Kidney (tissue), 22 donors: ENCODE measurements at places on chromosomes 12 and 14. TPM values are rescaled to one million over a fixed set of nuclear protein-coding genes. Genes with fewer than 3 reads are reported as not detected.

GRCh38 chr12:88388566-88389540, 191.4 kb downstream of the KITLG start:
- no peak for DNase-seq
- no peaks in the 10 kb centered on the region for H3K36me3 ChIP-seq
- no peak overlapping the region for H3K27ac ChIP-seq
- H3K4me1 ChIP-seq, result no peaks in the 10 kb centered on the region

DNA sequence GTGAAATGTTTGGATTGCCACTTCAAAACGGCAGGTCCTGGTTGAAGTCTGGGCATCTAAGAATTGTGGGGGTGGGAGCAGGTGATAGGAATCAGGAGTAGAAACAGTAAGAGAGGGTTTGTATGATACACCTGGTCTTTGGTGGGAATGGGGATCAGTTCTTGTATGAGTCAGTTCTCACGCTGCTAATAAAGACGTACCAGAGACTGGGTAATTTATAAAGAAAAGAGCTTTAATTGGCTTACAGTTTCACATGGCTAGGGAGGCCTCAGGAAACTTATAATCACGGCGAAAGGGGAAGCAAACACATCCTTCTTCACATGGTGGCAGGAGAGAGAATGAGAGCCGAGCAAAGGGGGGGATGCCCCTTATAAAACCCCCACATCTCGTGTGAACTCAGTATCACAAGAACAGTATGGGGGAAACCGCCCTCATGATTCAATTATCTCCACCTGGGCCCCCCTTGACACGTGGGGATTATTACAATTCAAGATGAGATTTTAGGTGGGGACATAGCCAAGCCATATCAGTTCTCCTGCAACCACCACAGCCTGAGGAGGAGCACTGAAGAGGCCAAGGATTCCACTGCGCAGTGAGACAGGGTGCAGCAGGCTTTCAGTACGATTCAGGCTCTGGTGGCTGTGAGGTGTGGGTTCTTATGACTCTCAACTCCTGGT, 52.1 kb downstream of the DRAM1 start:
- no peak overlapping the region for H3K4me3 ChIP-seq
- DNase-seq, result no peak
- no peaks in the 10 kb centered on the region for H3K4me1 ChIP-seq
- no peaks in the 10 kb centered on the region for H3K27me3 ChIP-seq
- no peaks in the 10 kb centered on the region for H3K36me3 ChIP-seq

GRCh38 chr14:30193845-30194501, 266.3 kb upstream of the PRKD1 start:
- H3K4me3 ChIP-seq, result no peak overlapping the region
- H3K4me1 ChIP-seq, result no peaks in the 10 kb centered on the region
- DNase-seq, result no peak
- peak overlapping the region; percentile 21 for H3K27ac ChIP-seq
- H3K27me3 ChIP-seq, result no peaks in the 10 kb centered on the region

DNA sequence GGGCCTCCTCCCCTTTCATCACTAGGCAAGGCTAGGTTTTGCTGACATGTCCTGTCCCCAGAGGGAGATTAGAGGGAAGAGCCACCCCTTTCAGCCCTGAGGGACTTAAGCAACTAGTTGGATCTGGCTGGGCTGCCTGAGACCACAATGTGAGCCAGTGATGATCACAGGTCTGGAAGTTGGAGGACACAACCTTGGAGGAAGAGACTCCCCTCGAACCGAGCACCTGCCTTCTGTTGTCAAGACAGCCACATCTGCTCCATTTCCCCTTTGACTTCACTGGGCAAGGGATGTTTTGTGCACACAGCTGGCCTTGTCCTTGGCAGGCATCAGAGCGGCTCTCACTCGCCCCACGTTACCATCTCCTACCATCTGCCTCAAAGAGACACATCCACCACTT, 31.4 kb downstream of the MVK start:
- H3K36me3 ChIP-seq, result no peaks in the 10 kb centered on the region
- no peak for DNase-seq
- no peak overlapping the region for H3K27ac ChIP-seq
- no peaks in the 10 kb centered on the region for H3K4me1 ChIP-seq
- H3K4me3 ChIP-seq, result no peak overlapping the region

- no peaks in the 10 kb centered on the region for H3K36me3 ChIP-seq
- H3K4me3 ChIP-seq, result no peak overlapping the region
- H3K4me1 ChIP-seq, result no peaks in the 10 kb centered on the region
- no peaks in the 10 kb centered on the region for H3K27me3 ChIP-seq
- H3K27ac ChIP-seq, result no peak overlapping the region
Measured at GRCh38 chr12:10392394-10392930, 2.6 kb upstream of the KLRK1 start.

DNA sequence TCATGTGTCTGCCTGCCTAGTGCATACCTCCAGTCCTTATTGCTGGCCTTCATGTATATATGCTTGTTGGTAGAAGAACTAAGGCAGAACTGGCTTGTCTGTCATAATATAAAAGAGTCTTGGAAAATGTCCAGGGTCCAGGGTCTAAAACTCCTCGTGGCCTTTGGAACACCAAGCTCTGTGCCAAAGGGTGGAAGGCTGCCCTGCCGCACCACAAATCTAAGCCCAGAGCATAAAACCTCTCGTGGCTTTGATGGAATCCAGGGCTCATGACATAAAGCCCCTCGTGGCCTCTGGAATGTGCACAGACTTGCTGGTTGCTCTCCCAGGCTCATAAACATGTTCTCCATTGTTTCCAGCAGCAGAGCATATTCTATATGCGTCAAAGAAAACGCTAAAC, 107.9 kb downstream of the BBS10 start:
- no peak for DNase-seq
- H3K27ac ChIP-seq, result peak overlapping the region; percentile 36
- peak overlapping the region; percentile 15 for H3K4me3 ChIP-seq
- no peaks in the 10 kb centered on the region for H3K4me1 ChIP-seq
- no peaks in the 10 kb centered on the region for H3K27me3 ChIP-seq
- H3K36me3 ChIP-seq, result no peaks in the 10 kb centered on the region

- H3K36me3 ChIP-seq, result no peaks in the 10 kb centered on the region
- peak overlapping the region; percentile 66 for H3K27ac ChIP-seq
- H3K4me1 ChIP-seq, result peaks cover 4% of the 10 kb centered on the region
- peak overlapping the region; percentile 71 for H3K4me3 ChIP-seq
- DNase-seq, result peak; percentile 78
Measured at GRCh38 chr12:53097207-53097563, 282 bp upstream of the IGFBP6 start.

- peak; percentile 68 for DNase-seq
- H3K27me3 ChIP-seq, result no peaks in the 10 kb centered on the region
- H3K4me1 ChIP-seq, result no peaks in the 10 kb centered on the region
- no peak overlapping the region for H3K4me3 ChIP-seq
Measured at GRCh38 chr14:51776102-51776894, 84.1 kb upstream of the GNG2 start.

DNA sequence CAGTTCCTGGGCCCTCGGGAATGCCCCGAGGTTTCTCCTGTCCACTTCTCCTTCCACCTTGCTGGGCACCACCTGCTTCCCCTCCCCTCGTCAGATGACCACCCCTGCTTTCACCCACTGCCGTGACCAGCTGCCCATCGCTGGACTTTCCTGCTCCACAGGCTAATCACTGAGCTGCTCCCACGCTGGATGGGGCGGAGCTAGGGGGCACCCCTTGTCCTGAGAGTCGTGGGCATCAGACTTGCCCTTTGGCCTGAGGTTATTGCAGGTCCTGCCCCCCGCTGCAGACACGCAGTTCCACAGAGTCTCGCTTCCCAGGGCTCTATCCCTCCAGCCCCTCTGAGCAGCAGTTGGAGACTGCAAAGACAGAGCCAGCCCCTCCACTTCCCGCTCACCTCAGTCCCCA, 427 bp downstream of the SLC6A12 start:
- no peaks in the 10 kb centered on the region for H3K27me3 ChIP-seq
- peak overlapping the region; percentile 87 for H3K27ac ChIP-seq
- no peaks in the 10 kb centered on the region for H3K36me3 ChIP-seq

DNA sequence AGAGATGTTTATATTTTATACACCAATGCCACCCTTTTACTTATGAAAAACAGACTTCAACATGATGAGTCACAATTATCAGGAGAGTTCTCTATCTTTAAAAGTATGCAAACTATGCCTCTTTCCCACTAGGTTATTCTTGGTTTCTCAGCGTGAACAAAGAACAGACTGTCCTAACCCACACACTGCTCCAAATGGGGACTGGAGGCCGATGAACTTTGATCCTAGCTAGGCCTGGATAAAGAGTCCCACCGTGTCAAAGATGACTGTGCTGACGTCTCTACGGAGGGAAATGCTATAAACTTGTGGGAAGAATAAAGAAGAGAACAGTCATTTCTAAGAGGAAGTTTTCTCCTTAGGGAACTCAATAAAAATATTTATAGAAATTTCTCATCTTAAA, 160.1 kb downstream of the EPS8 start:
- H3K27ac ChIP-seq, result no peak overlapping the region
- DNase-seq, result peak; percentile 67
- H3K27me3 ChIP-seq, result no peaks in the 10 kb centered on the region
- peaks cover under 1% of the 10 kb centered on the region for H3K36me3 ChIP-seq

DNA sequence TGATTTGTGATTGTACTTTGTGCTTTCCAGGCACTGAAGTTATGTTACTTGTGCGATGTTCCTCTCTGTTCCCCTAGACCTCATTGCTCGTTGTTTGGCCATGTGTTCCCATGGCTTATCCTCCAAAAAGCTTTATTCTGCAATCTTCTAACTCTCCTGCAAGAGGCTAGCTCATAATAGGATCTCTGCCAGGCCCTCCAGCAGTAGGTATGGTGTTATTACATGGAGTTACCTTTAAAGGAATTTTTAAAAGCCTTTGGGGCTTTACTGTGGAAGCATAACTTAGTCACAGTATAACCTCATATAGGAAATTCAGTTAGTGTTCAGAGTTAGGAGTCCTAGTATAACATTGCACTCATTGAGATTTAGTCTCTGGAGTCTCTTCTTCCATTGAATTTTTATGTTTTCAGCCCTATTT, 292.3 kb downstream of the RAD51B start:
- DNase-seq, result no peak
- H3K27me3 ChIP-seq, result no peaks in the 10 kb centered on the region
- no peak overlapping the region for H3K4me3 ChIP-seq
- H3K36me3 ChIP-seq, result no peaks in the 10 kb centered on the region

DNA sequence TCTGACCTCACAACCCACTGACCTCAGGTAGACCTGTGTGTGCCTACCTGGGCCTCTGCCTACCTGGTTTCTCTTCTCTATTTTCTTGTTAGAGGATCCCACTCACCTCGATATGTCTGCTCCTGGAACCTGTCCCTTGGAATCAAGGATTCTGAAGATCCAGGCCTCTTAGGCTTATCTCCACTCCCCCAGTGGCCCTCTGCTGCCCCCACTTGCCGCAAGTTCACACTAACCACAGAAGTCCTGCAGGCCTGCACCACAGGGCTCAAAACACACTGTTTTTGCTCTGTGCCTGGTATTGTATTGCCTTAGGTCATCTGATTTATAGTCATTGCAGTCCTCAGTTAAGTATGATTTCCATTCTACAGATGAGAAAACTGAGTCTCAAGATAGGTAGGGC, 15.3 kb upstream of the NRXN3 start:
- H3K27me3 ChIP-seq, result no peaks in the 10 kb centered on the region
- H3K4me3 ChIP-seq, result no peak overlapping the region
- H3K27ac ChIP-seq, result no peak overlapping the region

- no peaks in the 10 kb centered on the region for H3K4me1 ChIP-seq
- H3K27ac ChIP-seq, result no peak overlapping the region
- no peak overlapping the region for H3K4me3 ChIP-seq
- no peak for DNase-seq
- H3K36me3 ChIP-seq, result no peaks in the 10 kb centered on the region
- H3K27me3 ChIP-seq, result no peaks in the 10 kb centered on the region
Measured at GRCh38 chr12:7857971-7858370, 14.7 kb downstream of the SLC2A14 start.

The PTGER2 gene
- 10.0 TPM for total RNA-seq
